Kasumi-1 (cell line): ENCODE measurements at places on chromosomes 2 and 18.

GRCh38 chr2:76204048-76204447 lies 493.3 kb upstream of the GCFC2 start:
- no peak for DNase-seq

DNA sequence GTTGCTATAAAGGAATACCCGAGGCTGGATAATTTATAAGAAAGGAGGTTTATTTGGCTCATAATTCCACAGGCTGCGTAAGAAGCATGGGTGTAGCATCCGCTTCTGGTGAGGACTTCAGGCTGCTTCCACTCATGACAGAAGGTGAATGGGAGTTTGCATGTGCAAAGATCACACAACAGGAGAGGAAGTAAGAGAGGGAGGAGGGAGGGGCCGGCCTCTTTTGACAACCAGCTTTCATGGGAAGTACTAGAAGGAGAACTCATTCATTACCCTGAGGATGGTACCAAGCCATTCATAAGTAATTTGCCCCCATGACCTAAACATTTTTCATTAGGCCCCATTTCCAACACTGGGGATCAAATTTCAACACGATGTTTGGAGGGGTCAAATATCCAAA lies 386.8 kb upstream of the NETO1 start:
- DNase-seq = no peak

- DNase-seq = no peak
Measured at GRCh38 chr2:185381631-185382030, 357.0 kb upstream of the FSIP2 start.

GRCh38 chr2:45938649-45939511 lies 287.4 kb downstream of the PRKCE start:
- DNase-seq = no peak

DNA sequence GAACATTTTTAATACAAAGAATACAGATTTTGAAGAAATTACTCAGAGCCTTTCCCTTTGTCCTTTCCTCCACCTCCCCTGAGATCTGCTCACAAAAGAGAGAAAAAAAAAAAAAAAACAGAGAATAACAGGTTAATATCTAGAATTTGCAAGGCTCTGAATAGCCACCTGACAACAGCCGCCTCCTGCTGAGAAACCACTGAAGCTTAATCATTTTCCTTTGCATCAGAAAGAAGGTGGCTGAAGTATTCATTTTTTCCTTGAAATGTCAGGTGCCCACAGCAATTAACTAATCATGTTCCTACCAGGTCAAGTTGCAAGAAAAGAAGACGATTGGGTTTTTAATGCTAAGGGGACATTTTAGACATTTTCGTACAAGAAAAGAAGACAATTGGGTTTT lies 21.2 kb downstream of the CNTNAP5 start:
- DNase-seq = no peak
